ENCODE measurements at places on chromosomes 4 and X.

GRCh38 chr4:1242506-1243450, 6.2 kb downstream of the CTBP1 start:
- no peak for DNase-seq

GRCh38 chr4:26365537-26366150, 44.8 kb downstream of the RBPJ start:
- DNase-seq, result no peak

DNA sequence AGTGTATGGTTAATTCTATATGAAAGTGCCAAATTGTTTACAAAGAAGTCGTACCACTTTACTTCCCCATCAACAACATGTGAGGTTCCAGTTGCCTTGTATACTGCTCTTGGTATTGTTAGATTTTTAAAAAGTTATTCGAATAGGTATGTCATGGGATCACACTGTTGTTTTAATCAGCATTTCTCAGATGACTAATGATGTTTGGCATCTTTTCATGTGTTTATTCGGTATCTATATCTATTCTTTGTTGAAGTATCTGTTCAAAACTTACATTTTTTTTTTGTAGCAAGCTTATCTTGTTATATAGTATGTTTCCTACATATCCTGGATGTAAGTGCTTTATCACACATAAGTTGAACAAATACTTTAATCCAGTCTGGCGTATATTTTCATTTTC, 99.4 kb upstream of the MAB21L2 start:
- DNase-seq, result peak; percentile 1

GRCh38 chr4:151284534-151285245, 7.7 kb downstream of the PRSS48 start:
- DNase-seq, result no peak

Measured in fibroblast of skin of back (primary cell).